ENCODE measurements at places on chromosomes 1 and 21.
A peak's percentile ranks its signal among the peaks of the same experiment; 100 is the strongest.

- DNase-seq, result no peak
Observed at GRCh38 chr1:11142618-11143391, 43.1 kb upstream of the EXOSC10 start.

- DNase-seq, result no peak
Observed at GRCh38 chr1:150005606-150006005, 4.9 kb downstream of the OTUD7B start.

DNA sequence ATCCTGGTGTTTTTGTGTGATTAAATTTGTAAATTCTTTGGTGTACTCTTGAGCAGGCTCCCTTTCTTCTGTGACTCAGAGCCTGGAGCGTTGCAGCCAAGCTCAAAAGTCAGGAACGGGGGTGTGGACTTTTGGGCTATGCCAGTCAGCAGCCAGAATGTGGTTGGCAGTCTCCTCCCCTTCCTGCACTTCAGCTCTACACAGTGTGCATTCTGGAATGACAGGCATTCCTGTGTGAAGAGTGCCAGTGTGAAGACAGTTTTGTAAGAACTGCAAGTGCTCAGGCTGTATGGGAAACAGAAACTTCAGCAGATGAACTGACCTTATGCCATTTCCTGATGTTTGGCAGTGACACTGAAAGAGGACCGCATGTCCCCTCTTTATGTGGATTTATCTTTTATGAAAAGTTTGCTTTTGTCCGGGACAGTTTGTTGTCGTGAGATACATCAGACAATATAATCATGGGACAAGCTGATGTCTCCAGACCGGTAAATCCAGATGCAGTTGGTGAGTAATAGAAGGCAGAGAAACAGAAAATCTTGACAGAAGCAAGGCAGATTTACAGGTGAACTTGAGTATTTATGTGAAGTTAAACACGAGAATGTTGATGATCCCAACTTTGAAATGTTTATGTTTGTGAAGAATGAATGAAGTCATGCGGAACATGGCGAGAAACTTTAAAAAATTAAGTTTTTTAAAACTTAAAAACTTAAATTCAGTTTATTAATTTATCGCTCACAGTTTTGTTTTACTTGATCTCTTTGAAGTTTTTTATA lies 67.7 kb upstream of the RCC1 start:
- DNase-seq, result peak; percentile 5

DNA sequence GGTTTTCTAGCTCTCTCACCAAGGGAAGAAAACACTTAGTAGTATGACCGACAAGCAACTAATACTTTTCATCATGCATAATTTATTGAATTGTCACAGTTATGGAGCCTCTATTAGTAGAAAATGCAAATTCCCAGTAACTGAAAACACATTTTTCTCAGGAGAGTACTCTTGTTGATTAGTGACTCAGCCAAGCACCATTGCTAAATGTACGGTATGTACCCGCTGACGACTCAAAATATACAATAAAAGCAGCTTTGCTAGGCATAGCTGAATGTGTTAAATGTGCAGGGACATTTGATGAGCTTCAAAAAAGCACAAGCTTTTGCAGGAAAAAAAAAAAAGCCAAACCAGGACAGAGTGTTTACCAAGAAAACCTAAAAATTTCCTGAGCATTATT lies 63.9 kb downstream of the WDR64 start:
- DNase-seq, result no peak

DNA sequence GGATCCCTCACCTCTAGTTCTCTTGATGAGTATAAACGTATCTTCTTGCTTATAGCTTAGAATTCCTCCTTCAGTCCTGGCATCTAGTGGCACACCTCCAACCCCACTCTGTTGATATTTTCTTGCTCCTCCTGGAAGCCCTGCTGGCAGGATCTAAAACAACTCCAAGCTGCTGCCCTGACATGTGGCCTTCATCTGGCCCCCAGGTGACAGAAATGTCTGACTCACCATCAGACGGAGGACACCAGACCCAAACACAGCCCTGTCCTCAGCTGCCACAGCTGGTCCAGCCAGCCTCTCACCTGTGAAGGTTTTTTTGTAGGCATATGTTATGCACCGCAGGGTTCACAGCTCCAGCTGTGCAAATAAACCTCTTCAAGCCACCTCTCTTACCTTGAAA lies 53.4 kb downstream of the KRTAP19-8 start:
- no peak for DNase-seq

- no peak for DNase-seq
Observed at GRCh38 chr21:38809198-38809878, 3.6 kb downstream of the ETS2 start.

DNA sequence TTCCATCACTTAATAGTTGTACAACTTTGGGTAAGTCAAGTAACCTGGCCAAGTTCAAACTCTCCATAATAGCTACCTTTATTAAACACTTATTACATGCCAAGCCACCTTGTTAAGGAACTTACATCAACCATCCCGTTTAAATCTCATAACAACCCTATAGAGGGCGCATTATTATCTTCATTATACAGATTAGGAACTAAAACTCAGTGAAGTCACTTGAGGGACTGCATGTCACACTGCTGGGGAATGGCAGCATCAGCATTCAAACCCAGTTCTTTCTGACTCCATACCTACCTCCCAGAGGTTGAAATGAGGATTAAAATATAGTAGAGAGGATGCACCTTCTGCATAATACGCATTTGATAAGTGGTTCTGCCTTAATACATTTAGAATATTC lies 47.1 kb upstream of the PLA2G2C start:
- no peak for DNase-seq

DNA sequence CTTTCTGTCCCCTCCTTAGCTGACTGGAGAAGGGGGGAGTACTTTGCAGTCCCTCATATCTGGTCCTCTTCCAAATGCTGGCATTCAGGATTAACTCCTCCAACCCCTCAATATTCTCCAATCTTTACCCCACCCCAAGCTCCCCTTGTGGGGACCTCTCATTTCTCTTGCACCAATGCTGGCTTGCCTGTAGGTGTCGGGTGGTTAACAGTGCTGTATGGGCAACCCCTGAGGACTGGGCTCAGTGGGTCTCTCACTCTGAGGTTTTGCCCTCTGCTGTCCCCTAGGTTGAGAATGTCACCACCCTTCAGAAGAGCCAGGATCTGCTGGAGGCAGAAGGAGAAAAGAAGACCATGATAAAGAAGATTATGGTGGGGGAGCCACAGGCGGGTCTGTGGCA lies 27.0 kb downstream of the MROH7 start:
- DNase-seq, result no peak
